Endothelial cell of umbilical vein (primary cell): ENCODE measurements at places on chromosomes 4 and X.

- DNase-seq = no peak
Observed at GRCh38 chrX:57285001-57285400, 1.5 kb upstream of the FAAH2 start.

- no peak for DNase-seq
Observed at GRCh38 chr4:83542225-83542624, 6.3 kb downstream of the GPAT3 start.

DNA sequence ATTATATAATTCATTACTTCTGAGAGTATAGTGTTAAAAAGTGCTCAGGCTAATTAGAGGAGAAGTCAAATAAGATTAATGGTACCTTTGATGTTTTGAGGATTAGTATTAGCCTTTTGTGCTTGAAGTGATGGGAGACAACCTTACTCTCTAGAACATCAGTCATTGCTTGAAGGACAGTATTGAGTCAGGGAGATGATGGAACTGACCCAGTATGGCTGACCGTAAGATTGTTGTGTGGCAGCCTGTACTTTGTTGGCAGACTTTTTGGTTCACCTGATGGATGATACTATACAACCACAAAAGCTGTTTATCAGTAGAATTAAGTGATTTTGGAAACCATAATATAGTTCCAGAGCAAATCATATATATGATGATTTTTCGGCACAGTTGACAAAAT is 9.9 kb downstream of the OGT start:
- DNase-seq = no peak

- no peak for DNase-seq
Observed at GRCh38 chr4:78308517-78308916, 243.1 kb upstream of the ANXA3 start.

- no peak for DNase-seq
Observed at GRCh38 chr4:128380306-128380705, 92.7 kb upstream of the PGRMC2 start.
